ENCODE measurements at places on chromosomes 5 and 9. TPM values are rescaled to one million over a fixed set of nuclear protein-coding genes. Genes with fewer than 3 reads are reported as not detected.

The CAMK4 gene
- total RNA-seq, result 8.1 TPM

The F2R gene
- 44.6 TPM for total RNA-seq

The ENC1 gene
- 26.2 TPM for total RNA-seq

The QRFP gene
- not detected for total RNA-seq

Data from A172 (cell line).